Neural crest cell (in vitro differentiated cells): ENCODE measurements at places on chromosomes 11 and 22. TPM values are rescaled to one million over a fixed set of nuclear protein-coding genes. Genes with fewer than 3 reads are reported as not detected.
A peak's percentile ranks its signal among the peaks of the same experiment; 100 is the strongest.

The ANGPTL5 gene
- not detected in 2 replicates for total RNA-seq

The KBTBD4 gene
- 15.4 and 16.6 TPM in 2 replicates for total RNA-seq

DNA sequence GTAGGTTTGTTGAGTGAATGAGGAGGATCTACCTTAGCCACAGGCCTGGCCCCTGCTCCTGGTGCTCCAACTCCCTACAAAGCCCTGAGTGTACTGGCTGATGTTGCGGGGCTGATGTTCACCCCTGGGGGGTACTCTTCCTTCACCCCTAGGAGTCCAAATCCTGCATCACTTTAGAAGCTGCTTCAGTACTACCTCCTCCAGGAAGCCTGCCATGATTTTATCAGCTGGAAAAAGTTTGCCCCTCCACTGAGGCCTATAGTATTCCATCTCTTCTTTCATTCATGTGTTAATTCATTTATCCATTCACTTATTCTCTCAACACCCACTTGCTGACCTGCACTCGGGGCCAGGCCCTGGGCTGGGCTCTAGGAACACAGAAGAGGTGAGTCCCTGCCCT, 7.8 kb downstream of the SHISAL1 start:
- DNase-seq = no peak

DNA sequence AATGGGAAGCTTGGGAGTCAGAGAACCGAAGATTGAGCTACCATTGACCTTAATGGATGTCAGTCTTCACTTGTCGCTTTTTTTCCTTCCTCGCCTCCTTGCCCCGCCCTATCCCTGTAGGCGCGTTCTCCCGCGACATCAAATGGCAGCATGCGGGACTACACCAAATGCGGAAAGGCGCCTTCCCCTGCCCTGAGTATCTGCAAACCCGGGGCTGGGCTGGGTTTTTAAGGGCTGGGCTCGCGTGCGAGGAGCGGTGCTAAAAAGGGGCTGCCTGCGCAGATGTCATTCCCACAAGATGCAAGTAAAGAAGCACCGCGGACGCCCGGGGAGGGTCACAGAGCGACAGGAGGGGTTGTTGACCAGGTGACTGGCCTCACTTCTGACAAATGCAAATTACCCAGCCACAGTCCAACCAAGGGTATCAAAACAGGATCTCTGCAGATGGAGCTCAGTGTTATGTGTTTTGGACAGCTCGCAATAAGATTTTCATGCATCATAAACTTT, 4.7 kb upstream of the FAM111B start:
- DNase-seq = peak; percentile 53

DNA sequence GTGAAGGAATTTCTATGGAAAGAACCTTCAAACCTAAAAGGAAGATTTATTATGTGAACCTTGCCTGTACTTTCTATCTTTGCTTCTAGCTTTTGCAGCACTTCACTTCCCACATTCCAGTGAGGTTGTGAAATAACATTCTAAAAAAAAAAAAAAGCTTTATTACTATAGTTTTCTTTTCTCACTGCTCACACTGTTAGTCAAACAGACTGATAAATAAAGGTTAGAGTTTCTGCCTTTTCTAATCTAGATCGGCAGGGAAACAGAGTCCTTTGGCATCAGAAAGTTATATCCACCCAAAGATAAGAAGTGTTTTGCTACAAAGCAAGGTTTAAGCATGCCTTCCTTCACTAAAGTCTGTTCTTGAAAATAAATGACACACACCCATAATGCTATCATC, 2.8 kb downstream of the AAMDC start:
- no peak for DNase-seq

DNA sequence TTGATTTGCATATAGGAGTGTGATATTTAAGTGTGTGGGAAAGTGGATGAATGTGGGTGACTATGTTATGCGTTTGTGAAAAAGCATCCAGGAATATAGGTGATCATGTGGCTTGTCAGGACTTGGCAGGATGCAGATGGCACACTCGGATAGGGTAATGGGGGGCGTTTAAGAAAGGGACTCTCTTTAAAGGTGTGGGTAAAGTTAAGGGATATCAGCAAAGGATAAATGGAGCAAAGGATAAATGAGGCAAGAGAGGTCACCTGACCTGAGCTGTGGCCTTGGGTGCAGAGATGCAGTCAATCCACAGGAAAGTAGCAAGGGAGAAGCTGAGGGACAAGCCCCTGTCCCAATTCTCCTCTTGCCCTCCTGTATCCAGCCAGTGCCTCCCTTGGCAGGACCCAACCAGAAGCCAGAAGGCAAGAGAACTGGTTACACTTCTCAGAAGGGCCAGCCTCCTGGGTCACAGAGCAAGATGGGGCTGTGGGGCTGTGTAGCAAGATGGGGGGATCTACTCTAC, 47.5 kb upstream of the GRAMD1B start:
- DNase-seq = no peak

DNA sequence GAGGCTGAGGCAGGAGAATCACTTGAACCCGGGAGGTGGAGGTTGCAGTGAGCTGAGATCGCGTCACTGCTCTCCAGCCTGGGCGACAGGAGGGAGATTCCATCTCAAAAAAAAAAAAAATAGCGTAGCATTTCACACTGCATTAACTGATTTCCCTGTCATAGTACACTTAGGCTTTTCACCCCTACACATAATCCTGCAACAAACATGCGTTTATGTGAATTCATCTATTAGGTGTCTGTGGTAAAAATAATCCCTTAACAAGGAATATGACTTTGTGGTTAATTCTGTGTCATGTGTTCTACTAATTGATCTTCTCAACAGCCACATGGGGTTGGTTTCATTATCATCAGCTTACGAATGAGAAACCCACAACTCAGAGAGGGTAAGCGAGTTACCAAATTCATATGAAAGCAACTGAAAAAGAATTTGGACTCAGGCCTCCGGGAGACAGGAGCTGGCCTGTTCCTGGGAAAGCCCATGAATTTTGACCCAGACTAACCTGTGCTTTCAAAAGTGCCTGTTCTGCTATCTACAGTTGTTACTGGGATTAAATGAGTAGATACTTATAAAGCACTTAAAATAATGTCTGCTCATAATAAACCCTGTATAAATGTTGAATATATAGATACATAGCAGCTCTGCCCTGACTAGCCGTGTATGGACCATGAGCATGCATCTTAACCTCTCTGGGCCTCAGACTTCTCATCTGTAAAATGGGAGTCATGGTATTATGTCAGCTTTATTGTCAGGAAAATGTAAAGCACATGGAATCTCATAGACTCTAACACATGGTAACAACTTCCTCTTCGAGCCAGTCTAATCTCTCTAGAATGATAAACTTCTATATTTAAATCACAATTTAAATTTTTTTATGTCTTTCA, 36.6 kb downstream of the KCNJ1 start:
- DNase-seq = no peak

DNA sequence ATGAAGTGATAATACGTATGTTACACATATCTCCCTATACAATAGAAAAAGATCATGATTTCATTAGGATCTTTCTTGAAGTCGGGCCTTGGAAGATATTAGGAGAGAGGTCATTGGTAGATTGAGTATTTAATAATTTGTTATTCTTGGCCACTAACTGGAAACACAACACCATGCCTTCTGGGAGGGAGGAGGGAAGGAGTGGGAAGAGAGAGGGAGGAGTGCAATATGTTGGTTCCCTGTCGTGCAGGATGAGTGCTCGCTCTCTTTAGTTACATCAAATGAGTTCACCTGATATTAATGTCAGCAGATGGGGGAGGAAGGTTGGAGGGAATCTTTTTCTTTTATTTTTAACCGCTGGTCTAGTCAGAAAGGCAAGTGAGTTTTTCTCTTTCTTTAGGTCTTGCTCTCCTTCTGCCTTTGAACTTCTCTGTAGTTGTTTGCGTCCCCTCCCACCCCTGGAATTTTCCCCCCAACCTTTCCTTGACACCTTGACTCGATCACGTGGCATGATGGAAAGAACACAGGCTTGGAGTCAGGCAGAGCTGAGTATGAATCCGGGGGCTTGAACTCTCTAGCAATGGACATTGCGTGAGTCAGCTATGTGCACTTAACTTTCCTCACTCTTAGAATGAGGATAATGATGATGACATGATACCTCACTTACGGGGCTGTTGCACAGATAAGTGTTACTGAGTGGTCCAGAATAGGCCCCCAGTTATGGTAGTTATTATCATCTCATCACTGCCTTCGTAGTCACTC, 6.2 kb downstream of the ADAMTS15 start:
- no peak for DNase-seq
